ENCODE measurements at places on chromosomes 6 and 20. TPM values are rescaled to one million over a fixed set of nuclear protein-coding genes. Genes with fewer than 3 reads are reported as not detected.

CENPW gene
- not detected for total RNA-seq

FERMT1 gene
- 0.42 TPM for total RNA-seq

C6orf15 gene
- not detected for total RNA-seq

FOXF2 gene
- total RNA-seq, result 170 TPM

- DNase-seq, result no peak
Observed at GRCh38 chr6:81772741-81773140, 20.3 kb upstream of the TENT5A start.

GRCh38 chr6:20608905-20609304 is 74.6 kb downstream of the CDKAL1 start:
- no peak for DNase-seq

DNA sequence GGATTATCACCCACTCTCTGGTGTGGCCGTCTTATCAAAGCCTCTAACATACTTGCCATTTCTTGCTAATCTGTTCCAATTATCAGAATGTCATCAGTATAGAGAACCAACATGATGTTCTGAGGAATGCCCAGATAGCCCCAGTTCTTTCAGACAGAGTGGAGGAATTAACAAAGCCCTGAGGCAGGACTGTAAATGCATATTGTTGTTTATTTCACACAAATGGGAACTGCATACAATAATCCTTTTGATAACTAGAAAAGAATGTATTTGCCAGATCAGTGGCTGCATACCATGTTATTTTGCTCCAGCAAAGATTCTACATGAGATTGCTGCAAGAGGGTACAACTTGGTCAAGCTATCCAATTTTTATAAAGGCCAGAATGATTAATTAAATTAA is 112.8 kb upstream of the HEY2 start:
- DNase-seq, result no peak

GRCh38 chr20:49384437-49385434 is 97.7 kb downstream of the KCNB1 start:
- DNase-seq, result no peak

DNA sequence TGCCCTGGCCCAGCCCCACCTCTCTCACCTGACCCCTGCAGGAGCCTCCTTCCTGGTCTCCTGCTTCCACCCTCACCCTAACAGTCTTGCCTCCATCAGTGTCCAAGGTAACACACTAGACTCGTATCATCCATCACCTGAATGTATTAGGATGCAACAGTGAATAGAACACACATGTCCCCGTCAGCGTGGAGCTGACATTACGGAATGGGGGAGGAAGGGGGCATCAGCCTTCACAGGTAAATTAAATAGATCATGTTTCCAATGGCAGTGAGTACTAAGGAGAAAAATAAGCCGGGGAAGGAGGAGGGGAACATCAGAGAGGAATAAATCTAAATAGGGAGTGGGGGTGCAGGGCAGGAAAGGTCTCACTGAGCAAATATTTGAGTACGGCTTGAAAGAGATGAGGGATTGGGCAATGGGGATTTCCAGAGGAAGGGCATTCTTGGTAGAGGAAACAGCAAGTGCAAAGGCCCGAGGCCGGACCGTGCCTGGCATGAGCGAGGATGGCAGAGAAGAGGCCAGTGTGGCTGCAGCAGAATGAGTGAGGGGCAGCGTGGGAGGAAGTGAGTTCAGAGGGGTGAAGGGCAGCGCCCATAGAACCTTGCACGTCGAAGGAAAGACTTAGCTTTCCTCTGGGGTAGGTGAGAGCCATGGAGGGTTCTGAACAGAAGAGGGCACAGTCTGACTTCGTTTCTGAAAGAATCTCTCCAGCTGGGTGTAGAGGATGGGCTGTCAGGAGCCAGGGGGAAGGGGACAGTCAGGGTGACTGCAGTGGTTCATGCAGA is 110.1 kb upstream of the PTPN1 start:
- DNase-seq, result no peak

DNA sequence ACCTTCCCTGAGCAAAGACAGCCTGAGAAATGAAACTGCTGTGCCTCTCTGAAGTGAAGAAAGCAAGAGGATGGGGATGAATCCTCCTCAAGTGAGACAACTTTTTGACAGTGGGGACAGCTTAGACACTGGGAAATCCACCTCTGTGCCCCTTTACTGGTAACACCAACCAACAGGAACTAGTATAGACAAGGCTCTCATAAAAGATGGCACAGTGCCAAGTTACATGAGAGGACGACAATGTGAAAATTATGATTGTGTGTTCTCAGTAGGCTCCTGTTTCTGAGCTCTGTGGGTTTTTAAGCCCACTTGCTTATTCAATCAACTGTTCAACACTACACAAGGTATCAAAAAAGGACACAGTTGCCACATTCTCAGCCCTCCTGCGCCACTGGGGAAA is 41.6 kb upstream of the LYRM2 start:
- no peak for DNase-seq

DNA sequence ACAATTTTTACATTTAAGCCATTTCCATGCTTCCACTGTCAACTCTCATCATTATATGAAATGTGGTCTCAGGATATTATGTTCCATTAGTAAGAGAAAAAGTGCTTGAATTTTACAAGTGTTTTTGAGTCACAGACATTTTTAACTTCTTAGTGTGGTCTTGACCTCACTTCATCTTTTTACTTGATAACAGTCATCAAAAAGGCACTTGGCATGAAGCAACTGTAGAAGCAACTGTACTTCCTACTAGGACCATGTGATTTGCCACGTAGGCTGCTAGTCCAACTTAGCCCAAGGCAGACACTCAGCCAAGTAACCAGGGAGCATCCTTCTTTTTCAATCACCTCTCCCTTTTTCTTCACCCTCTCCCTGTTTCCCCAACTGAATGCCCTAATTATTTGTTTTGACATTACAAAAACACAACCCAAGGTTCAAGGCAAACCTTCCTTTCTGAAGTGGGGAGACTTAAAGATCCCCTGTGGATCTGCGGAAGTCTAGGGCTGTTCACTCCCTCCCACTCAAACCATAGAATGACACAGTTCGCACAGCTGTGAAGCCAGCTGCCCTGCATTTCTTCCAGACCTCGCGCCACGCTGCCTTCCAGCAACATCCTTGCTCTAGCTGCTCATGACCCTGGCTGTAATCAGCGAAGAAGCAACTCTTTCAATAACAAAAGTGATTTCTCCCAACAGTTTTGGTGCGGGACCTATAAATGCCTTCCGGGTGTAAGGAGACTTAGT is 45.0 kb downstream of the PHACTR1 start:
- no peak for DNase-seq

DNA sequence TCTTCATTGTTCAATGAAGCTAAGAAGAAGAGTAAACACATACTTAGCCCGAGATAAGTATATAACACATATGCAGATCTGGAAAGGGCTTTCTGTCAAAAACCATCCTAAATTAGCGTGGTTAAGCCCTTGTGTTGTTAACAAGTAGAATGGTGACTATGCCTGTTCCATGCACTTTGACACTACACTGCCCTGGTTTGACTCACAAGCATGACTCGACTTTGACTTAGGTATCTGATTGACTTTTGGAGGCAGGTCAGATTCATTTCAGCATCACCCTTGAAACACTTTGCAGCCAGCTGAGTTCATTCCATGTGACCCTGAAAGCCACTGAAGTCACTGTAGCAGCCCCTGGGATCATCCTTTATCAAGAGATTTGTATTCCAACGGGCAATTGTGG is 239.8 kb downstream of the TBX18 start:
- DNase-seq, result no peak

DNA sequence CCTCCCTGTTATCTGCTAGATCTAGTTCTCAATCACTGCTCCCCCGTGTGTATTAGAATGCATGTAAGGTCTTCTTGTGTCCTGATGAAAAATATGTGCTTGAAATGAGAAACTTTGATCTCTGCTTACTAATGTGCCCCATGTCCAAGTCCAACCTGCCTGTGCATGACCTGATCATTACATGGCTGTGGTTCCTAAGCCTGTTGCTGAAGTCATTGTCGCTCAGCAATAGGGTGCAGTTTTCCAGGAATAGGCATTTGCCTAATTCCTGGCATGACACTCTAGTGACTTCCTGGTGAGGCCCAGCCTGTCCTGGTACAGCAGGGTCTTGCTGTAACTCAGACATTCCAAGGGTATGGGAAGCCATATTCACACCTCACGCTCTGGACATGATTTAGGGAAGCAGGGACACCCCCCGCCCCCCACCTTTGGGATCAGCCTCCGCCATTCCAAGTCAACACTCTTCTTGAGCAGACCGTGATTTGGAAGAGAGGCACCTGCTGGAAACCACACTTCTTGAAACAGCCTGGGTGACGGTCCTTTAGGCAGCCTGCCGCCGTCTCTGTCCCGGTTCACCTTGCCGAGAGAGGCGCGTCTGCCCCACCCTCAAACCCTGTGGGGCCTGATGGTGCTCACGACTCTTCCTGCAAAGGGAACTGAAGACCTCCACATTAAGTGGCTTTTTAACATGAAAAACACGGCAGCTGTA is 73.4 kb downstream of the PTPN1 start:
- no peak for DNase-seq

- no peak for DNase-seq
Observed at GRCh38 chr6:137968455-137968804, 101.4 kb downstream of the TNFAIP3 start.

DNA sequence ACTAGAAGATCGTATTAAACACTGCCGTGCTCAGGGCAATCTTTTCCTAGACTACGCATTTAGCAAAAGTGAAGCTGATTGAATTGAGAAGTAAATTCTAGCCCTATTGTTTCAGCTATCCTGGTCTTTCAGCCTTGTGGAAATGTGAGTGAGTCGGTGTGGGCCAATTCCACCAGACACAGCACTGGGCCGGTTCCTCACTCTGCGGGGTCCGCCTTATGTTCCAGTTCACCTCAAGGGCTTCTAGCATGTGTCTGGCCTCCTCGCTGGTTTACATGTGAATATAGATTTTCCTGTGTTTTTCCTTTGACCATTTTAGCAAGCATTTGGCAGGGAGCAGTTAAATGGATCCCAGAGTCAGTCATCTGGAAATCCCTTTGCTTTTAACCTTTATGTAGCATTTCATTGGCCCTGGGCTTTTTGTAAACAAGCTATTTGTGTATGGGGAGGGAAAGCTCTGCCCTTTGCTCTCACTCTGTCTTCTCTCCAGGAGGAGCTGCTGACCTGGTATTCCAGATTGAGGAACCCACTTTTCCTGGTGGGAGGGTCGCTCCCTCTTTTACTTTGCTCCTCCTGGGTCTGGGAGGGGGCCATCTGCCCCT is 12.4 kb upstream of the GTSF1L start:
- no peak for DNase-seq

GRCh38 chr20:24732076-24732475 is 217.0 kb upstream of the CST7 start:
- peak; percentile 72 for DNase-seq

DNA sequence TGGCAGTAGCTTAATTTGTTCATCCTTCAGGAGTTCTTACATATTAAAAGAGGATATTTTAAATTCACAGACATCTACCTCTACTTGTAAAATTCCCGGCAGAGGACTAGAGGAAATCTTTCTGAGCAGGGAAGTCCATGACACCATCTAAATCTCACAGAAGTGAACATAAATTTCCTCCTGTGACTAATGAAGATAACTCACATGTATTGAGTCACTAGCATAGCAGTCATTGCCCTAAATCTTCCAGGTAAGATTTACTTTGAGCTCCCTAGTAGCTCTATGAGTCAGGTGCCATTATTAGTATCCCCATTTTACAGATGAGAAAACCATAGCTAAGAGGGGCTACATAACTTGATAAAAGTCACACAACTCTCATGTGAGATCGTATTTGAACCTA is 1058.6 kb upstream of the FLRT3 start:
- no peak for DNase-seq

DNA sequence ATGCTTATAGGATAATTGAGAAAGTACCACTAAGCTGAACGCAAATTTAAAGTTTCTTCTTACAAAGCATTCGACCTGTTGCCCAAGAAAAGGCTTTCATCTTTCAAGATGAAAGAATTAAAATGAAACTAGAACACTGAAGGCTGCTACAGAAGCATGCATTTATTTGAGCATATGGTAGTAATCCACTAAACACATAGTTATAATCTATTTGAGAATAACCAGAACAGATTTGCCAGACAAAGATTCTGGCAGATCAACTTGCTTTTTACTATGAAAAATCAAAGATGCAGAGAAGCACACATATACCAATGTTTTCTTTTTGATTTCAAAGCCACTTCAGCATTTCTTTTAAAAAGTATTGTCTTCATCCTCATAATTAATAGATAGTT is 412.2 kb downstream of the UTRN start:
- no peak for DNase-seq

- peak; percentile 89 for DNase-seq
Observed at GRCh38 chr20:23493172-23493772, 2.4 kb downstream of the CST8 start.

- DNase-seq, result no peak
Observed at GRCh38 chr6:137921823-137922222, 54.8 kb downstream of the TNFAIP3 start.

DNA sequence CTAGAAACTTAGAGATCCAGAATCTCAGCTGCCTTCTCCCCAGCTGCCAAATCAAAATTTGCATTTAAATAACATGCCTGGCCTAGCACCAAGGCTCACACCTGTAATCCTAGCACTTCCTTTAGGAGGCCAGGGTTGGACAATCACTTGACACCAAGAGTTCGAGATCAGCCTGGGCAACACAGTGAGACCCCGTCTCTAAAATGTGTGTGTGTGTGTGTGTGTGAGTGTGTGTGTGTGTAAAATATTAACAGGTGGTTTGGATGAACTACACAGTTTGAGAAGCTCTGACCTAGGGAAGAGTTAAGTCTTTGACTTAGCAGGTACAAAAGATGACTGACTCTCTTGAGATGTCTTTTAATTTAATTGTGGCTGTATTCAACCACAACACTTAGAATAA is 20.2 kb upstream of the CD2AP start:
- no peak for DNase-seq

GRCh38 chr20:38187517-38187916 is 22.4 kb upstream of the TGM2 start:
- no peak for DNase-seq

DNA sequence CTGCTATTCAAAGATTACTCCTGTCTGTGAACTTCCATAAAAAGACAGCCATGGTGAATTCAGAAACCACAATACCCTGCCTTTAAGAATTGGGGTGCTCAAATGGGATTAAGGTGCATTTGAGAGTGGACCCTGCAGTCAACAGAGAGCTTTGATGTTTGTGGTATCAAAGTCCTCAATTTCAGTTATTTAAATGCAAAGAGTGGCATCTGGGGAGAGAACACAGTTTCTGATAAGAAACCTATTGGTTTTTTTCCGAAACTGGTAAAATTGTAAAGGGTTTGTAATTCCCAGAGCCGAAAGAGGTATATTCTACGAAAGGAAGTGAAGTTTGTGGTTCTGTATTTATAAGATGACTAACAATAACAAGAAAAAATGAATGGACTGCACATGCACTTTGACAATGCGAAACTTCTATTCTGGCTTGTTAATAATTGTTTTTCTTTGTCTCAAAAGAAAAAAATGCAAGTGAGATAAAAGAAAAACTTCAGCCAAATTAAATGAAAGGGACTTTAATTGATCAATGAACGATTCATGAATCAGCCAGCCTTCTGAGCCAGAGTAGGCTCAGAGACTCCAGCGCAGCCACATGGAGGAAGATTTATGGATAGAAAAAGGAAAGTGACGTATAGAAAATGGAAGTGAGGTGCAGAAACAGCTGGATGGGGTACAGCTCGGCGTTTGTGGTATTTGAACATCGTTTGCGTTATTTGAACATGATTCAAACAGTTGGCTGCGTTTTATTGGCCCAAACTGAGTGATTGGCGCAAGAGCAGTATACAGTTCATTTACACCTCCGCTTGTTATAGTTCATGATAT is 70.5 kb upstream of the DUSP22 start:
- no peak for DNase-seq

Measured in esophagus muscularis mucosa (tissue), 4 donors.